Osteoblast (primary cell): ENCODE measurements at places on chromosomes 7 and 10. TPM values are rescaled to one million over a fixed set of nuclear protein-coding genes. Genes with fewer than 3 reads are reported as not detected.

DNA sequence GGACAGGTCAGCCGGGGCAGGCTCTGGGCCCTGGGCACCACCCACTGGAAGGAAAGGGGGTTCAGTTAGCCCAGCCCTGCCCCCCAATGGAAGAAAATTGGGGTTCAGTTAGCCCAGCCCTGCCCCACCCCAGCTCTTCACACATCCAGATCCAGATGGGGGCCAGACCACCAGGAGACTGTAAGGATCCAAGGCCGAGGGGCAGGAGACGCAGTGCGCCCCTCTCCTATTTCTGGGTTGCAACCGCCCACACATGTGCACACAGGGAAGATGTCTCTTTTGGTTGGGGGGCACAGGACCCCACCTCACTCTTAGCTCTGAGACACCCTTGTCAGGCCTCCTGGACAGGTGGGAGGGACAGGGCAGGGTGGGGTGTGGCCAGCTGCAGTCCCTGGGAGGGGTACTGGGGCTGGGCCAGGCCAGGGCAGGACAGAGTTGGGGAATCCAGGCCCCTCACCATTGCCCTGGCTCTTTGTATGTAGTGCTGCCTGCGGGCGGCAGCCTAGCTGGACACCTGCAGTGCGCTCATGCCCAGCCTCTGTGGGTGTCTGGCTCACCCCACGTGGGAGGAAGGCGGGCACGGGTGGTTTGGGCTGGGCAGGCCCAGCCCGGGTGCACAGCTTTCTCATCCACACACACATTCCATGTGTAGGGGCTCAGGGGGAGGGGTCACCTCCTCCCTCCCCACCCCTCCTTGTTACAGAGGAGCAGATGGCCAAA is 141.2 kb downstream of the LHPP start:
- H3K36me3 ChIP-seq: no peaks in the 10 kb centered on the region
- H3K27me3 ChIP-seq: no peaks in the 10 kb centered on the region
- no peak overlapping the region for H3K27ac ChIP-seq
- no peak overlapping the region for H3K4me3 ChIP-seq
- no peaks in the 10 kb centered on the region for H3K4me1 ChIP-seq

DNA sequence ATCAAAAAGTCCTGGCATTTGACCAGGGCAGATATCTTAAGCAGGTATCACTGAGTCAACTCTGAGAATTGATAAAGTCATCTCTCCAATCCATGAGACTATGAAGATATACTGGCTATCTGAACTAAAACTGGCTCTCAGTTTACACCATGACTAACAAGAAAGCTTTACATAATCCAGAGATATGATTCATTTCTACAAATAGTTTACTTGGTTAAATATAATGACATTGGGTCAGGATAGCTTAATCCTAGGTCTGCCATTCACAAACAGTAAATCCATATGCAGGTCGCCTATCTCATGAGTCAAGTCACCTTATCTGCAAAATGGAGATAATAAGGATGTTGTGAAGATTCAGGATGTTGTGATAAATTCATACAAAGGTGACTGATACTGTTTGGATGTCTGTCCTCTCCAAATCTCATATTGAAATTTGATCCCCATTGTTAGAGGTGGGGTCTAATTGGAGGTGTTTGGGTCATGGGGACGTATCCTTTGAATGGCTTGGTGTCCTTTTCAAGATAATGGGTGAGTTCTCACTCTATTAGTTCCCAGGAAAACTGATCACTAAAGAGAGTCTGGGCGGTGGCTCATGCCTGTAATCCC is 117.4 kb downstream of the JMJD1C start:
- no peak overlapping the region for H3K4me3 ChIP-seq
- H3K27ac ChIP-seq: no peak overlapping the region
- H3K27me3 ChIP-seq: no peaks in the 10 kb centered on the region

DNA sequence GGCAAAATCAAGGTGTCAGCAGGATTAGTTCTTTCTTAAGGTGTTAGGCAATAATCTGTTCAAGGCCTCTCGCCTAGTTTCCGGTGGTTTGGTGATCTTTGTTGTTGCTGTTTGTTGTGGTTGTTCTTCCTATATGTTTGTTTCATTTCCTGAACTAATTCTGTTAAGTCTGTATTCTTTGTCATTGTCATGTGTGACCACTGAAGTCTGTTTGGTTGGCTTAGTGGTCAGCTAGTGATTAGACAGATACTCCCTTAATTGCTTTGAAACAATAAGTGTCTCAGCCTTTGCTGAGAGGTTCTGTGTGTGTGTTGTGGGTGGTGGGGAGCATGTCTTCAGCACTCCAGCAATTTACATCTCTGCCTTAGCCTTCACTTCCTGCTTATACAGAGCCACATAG is 46.0 kb downstream of the ABCC2 start:
- no peaks in the 10 kb centered on the region for H3K4me1 ChIP-seq
- no peaks in the 10 kb centered on the region for H3K27me3 ChIP-seq
- no peak for DNase-seq
- H3K36me3 ChIP-seq: no peaks in the 10 kb centered on the region
- H3K27ac ChIP-seq: no peak overlapping the region
- H3K4me3 ChIP-seq: no peak overlapping the region

DNA sequence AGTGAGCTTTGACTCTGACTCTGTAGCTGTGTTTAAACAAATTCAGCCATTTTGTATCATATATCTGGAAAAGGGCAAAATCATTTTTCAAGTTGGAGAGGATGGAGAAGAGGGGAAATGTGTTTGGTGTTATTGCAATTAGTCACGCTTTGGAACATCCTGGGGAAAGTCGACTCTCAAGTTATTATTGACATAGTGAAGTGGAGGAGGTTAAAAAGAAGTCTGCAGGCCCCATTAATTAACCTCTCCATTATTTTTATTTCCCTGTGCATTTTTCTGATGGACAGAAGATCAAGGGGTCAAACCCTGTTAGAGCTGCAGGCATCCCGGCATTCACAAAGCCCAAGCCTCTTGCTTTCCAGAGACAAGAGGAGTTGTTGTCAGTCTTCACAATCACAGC is 132.6 kb downstream of the TEX36 start:
- H3K4me3 ChIP-seq: no peak overlapping the region
- DNase-seq: no peak
- H3K4me1 ChIP-seq: no peaks in the 10 kb centered on the region
- peaks cover 4% of the 10 kb centered on the region for H3K27me3 ChIP-seq

DNA sequence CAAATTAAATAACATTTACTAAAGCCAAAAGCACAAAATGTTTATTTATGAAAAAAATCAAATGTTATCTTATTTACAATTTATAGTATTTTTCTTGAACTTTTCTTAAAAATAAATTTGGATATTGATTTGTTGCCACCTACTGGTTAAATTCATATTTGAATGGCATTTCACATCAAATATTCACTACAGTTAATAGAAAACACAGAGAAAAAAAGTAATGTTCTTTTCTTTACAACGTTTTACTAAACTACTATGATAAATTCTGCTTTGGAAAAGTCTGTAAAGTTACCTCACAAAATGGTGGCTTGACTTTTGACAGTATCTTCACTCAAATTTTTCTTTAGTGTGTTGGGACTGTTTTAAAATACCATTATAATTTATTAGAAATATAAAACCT is 52.7 kb downstream of the SRPK2 start:
- H3K36me3 ChIP-seq: no peaks in the 10 kb centered on the region
- no peak overlapping the region for H3K27ac ChIP-seq
- no peak for DNase-seq
- H3K4me3 ChIP-seq: no peak overlapping the region
- H3K27me3 ChIP-seq: no peaks in the 10 kb centered on the region

GRCh38 chr10:133212853-133213494 is 17.0 kb upstream of the UTF1 start:
- H3K27me3 ChIP-seq: no peaks in the 10 kb centered on the region
- H3K27ac ChIP-seq: no peak overlapping the region
- no peaks in the 10 kb centered on the region for H3K4me1 ChIP-seq

DNA sequence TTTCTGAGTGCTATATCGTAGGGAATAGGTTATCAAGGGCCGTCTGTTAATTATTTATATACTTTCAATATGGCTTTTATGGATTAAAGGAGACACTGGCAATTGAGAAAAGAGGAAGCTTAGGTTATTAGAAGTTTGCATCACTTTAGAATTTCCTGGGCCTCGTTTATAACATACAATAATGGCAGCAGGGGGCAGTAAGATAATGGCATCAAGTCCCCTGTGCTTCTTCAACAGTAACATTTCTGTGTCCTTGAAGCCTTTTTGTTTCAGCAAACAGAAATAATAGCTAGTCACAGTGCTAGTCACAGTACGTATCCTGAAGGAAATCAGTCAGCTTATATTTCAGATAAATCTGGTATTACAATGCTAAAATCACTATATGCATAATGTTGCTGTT is 41.9 kb downstream of the SPAM1 start:
- H3K4me1 ChIP-seq: no peaks in the 10 kb centered on the region
- no peak for DNase-seq
- H3K36me3 ChIP-seq: no peaks in the 10 kb centered on the region
- no peak overlapping the region for H3K27ac ChIP-seq

GRCh38 chr10:129328546-129328945 is 138.5 kb upstream of the MGMT start:
- no peaks in the 10 kb centered on the region for H3K27me3 ChIP-seq
- no peak overlapping the region for H3K27ac ChIP-seq
- no peak overlapping the region for H3K4me3 ChIP-seq
- DNase-seq: no peak
- H3K4me1 ChIP-seq: no peaks in the 10 kb centered on the region

HYAL4 gene
- not detected in 2 replicates for total RNA-seq

DNA sequence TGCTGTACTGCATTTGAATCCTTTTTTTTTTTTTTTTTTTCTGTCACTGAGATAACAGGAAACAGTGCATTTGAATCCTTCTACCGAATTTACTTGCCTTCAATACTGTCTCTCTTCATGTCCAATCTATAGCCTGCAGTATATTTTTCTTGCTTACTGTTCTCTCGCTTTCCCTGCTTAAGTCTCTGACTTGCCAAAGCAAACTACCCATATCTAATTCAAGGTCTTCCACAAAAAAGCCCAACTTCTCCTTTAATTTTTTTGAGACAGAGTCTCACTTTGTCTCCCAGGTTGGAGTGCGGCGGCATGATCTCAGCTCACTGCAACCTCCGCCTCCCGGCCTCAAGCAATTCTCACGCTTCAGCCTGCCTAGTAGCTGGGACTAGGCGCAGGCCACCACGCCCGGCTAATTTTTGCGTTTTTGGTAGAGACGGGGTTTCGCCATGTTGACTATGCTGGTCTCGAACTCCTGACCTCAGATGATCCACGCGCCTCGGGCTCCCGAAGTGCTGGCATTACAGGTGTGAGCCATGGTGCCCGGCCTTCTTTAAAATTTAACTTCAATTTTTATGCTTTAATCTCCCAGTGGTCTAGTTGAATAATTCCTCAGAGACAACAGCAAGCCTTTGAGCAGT is 882 bp downstream of the PDCD11 start:
- H3K4me3 ChIP-seq: peak overlapping the region; percentile 95
- H3K4me1 ChIP-seq: peaks cover 21% of the 10 kb centered on the region
- peaks cover 40% of the 10 kb centered on the region for H3K36me3 ChIP-seq
- peak overlapping the region; percentile 71 for H3K27ac ChIP-seq
- H3K27me3 ChIP-seq: no peaks in the 10 kb centered on the region

- H3K36me3 ChIP-seq: no peaks in the 10 kb centered on the region
- no peak overlapping the region for H3K27ac ChIP-seq
- no peak overlapping the region for H3K4me3 ChIP-seq
- H3K27me3 ChIP-seq: no peaks in the 10 kb centered on the region
Observed at GRCh38 chr7:136656516-136656915, 211.9 kb upstream of the CHRM2 start.

DNA sequence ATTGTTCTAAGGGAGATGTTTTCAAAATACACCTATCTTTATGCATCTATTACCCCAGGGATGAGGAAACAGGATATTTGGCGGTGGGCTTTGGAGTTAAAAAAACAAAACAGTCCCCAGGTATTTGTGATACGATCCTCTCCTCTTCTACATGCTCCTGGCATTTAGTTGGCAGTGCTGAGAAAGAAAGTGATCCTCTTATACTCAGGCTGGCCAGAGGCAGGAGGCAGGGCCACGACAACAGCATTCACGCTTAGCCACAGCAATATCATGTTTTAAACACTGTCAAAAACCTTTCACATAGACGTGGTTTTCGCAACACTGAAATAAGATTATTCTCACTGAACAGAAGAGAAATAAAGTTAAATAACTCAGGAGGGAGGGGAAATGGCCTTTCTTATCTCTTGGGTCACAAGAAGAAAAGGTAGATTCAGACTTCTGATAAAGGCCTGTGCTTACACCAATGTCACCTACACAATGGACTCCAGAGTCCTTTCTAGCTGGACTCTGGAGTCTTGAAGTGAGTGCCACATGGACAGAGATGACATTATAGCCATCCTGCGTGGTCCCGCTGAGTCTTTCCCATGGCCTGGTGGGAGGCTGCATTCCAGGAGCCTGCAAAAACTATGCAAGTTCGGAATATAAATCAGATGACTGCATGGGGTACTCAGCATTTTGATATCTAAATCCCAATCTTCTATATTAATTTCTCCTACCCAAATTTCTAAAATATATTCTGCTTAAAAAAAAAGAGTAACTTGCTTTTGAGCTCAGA is 88.7 kb downstream of the PIP4K2A start:
- H3K27me3 ChIP-seq: no peaks in the 10 kb centered on the region
- no peak overlapping the region for H3K4me3 ChIP-seq
- no peaks in the 10 kb centered on the region for H3K36me3 ChIP-seq
- peaks cover 50% of the 10 kb centered on the region for H3K4me1 ChIP-seq

GRCh38 chr10:91000470-91000869 is 79.6 kb upstream of the ANKRD1 start:
- no peak overlapping the region for H3K27ac ChIP-seq
- no peaks in the 10 kb centered on the region for H3K27me3 ChIP-seq
- no peaks in the 10 kb centered on the region for H3K36me3 ChIP-seq
- no peak overlapping the region for H3K4me3 ChIP-seq
- H3K4me1 ChIP-seq: no peaks in the 10 kb centered on the region

DNA sequence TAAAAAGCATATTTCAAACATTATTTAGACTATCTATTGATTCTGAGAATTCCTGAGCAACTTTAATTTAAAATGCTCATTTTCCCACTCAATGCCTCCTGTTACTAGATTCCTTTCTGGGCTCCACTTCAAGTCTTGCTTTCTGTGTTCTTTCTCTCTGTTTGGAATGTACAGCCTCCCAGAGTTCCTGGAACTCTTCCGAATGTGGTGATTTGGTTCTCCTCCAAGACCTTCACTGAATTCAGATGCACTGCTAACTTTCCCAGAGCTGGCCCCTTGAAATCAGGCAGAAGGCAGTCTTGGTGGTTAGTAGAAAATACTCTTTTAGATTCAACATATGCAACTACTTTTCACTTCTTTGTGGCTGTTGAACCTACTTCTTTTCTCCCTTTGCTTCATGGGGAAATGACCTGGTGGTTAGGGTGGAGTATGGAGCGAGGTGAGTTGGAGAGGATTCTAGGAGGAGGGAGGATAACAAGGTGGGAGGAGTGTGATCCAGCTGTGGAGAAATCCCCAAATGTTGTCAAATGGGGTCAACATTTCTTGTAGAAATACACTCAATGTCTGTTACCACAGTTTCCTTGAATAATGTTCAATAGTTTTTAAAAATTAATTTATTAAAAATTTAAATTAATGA is 27.9 kb upstream of the CCDC7 start:
- peaks cover 19% of the 10 kb centered on the region for H3K4me1 ChIP-seq
- H3K4me3 ChIP-seq: no peak overlapping the region
- no peaks in the 10 kb centered on the region for H3K36me3 ChIP-seq
- DNase-seq: peak; percentile 68
- no peaks in the 10 kb centered on the region for H3K27me3 ChIP-seq
- H3K27ac ChIP-seq: no peak overlapping the region

OGA gene
- 115 and 121 TPM in 2 replicates for total RNA-seq

CREB5 gene
- 5.0 and 5.1 TPM in 2 replicates for total RNA-seq

GPR15LG gene
- not detected in 2 replicates for total RNA-seq

- no peaks in the 10 kb centered on the region for H3K27me3 ChIP-seq
- no peaks in the 10 kb centered on the region for H3K36me3 ChIP-seq
- DNase-seq: no peak
- H3K4me3 ChIP-seq: peak overlapping the region; percentile 68
Observed at GRCh38 chr7:157568770-157569584, 232.2 kb downstream of the DNAJB6 start.

DOCK1 gene
- 80.3 and 106 TPM in 2 replicates for total RNA-seq
